ENCODE measurements at places on chromosomes 5 and 9. TPM values are rescaled to one million over a fixed set of nuclear protein-coding genes. Genes with fewer than 3 reads are reported as not detected.

WNT8A gene
- not detected for total RNA-seq

- no peak for ATAC-seq
Observed at GRCh38 chr5:179694561-179694960, 4.2 kb upstream of the CANX start.

DNA sequence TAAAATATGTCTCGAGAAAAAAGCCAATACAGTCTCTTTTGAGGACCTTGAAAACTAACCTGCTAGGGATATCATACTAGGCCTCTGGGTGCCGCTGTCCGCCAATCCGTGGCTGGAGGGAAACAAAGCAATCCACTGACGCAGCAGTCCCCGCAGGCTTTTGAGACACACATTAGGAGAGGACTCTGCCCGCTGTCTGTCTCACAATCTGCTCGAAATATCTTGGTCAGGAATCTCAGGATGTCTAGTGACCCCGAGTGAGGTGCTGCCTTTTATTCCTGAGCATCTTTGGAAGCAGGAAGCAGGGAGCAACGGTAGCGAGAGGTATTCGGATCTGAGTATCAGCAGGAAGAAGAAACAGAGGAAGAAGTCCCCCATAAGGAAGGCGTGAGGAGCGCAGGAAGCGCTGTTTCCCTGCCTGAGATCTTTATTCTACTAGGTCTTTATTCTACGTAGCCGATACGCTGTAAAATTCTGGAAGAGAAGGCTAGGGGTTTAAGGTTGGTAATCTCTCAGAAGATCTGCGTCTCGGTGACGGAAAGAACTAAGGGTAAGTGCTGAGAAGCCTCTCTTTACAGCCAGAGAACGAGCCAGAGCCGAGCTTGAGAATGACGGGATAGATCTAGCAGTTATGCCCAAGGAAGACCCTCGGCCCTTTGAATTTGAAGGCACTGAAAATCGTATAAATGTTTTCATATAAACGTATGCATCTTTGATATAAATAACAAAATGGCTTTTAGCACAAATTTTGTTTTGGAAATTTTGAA lies 4.0 kb upstream of the PCDHGA1 start:
- ATAC-seq: peak; percentile 73

DNA sequence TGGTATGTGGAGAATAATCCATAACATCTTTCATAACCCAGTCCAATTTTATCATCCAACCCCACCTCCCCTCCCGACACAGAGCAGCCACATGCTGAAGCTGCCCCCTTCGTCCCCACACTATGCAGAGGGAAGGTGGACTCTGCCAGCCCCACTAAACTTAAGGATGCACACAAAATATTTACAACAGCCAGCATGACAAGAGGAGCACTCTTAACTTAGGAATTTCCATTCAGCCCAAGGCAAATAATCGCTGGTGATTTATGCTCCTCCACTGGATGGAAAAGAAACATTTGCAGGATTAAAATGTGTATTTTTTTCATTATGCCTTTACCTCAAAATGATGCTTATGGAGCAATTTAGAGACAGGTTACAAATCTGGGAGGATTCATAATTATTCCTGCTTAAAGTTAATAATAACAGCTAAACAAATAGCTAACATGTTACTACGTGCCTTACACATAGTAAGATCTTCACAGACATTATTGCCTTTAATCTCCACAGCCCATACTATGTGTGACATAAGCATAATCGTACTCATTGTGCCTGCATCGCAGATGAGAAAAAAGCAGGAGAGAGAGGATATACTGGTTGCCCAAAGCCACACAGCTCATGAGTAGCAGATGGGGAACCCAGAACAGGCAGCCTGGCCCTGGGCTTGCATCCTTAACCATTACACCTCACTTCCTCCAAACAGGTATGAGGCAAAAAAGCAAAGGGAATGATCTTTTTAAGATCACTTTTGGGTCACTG lies 92.6 kb downstream of the GLIS3 start:
- ATAC-seq: no peak

Measured in gastroesophageal sphincter (tissue), 4 donors.